Keratinocyte (primary cell): ENCODE measurements at places on chromosomes 6 and 20. TPM values are rescaled to one million over a fixed set of nuclear protein-coding genes. Genes with fewer than 3 reads are reported as not detected.

The PPP1R16B gene
- polyA plus RNA-seq, result 0.19 TPM in 1 of 3 replicates, not detected in the others

The HMGCLL1 gene
- polyA plus RNA-seq, result 0.04 to 0.06 TPM in 2 of 3 replicates, not detected in the other

DNA sequence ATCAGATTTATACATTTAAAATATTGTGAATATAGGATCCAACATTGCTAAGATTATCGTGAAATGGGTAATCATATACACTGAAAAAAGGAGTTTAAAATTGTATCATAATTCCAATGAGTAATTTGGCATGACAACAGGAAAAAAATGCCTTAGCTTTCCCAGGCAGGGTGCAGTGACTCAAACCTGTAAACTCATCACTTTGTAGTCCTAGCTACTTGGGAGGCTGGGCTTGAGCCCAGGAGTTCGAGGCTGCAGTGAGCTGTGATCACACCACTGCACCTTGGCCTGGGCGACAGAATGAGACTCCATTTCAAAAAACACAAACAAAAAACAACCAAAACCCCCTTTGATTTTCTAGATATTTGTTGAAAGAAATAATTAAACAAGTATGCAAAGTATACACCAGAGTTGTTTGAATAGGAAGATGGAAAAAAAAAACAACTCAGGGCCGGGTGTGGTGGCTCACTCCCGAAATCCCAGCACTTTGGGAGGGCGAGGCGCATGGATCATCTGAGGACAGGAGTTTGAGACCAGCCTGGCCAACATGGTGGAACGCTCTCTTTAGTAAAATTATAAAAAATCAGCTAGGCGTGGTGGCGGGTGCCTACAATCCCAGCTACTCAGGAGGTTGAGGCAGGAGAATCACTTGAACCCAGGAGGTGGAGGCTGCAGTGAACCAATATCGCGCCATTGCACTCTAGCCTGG is 98.7 kb downstream of the TRERF1 start:
- peak; percentile 38 for DNase-seq

- DNase-seq, result no peak
Measured at GRCh38 chr20:35286077-35286898, 1.7 kb upstream of the EIF6 start.

DNA sequence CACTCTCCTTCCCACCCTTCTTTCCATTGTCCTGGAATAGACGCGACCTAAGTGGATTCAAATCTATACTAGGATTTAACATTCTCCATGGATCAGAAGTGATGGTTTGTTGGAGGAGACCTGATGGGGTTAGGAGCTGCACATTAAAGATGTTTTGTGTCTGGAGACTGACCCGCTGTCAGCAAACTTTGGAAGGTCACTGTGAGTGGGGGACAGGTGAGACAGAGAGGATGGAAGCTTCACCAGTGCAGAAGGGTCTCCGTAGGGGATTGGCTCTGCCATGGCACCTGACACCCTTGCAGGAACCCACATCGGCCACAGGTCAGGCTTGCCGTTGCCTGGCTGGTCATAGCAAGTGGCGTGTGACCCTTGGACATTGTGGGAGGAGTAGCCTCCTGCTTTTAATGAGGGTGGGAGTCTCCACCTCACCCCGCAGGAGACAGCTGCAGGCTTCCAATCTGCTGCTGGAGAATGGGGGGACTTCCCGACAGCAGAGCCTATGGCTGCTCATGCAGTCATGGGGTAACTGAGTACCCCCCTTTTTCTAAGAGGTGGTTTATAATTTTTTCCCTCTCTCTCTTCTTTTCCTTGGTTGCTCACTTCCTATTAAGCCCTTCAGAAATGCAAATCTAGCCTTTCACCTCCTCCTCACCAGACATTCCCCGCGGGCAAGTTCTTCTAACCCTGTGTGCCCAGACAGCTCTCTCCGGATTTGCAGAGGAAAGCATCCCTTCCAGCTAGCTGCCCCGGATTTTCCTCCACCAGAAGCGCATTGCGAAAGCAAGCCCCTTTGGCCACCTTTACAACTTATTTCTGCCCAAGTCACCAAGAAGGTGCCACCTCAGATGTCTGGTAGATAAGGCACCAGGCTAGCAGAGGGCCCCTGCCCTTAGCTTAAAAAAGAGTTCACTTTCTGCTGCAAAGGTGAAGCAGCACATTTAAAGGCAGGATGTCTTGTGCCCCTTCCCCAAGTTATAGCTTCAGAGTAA is 53.5 kb downstream of the DACT2 start:
- DNase-seq, result no peak

GRCh38 chr20:38120625-38120988 is 44.5 kb downstream of the TGM2 start:
- no peak for DNase-seq

- DNase-seq, result no peak
Measured at GRCh38 chr6:167500961-167501360, 176.1 kb downstream of the TTLL2 start.
